Stimulated activated CD4-positive, alpha-beta T cell treated with anti-CD3 and anti-CD28 coated beads, Interleukin-15, amount 100 ng/mL, for 48 hours (primary cell): ENCODE measurements at places on chromosomes 4 and X.

GRCh38 chrX:17355976-17356375 lies 19.0 kb upstream of the NHS start:
- no peak for DNase-seq

DNA sequence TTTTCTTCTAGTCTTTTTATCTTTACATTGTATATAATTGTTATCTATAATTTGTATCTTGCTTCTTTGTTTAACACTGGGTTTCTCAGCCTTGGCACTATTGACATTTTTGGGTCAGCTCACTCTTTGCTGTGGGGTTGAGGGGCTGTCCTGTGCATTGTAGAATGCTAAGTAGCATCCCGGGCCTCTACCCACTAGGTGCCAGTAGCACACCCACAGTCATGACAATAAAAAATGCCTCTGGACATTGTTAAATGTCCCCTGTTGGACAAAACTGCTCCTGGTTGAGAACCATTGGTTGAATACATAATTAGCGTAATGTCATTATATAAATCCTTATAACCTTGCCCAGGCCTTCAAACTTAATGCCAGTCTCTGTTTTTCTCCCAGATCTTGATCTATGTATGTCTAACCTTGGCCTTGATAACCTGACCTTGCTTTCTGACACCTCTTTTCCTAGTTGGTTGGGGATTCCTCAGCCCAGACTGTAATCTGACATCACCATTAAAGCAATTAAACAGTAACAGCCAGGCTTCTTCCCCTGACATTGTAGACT lies 46.1 kb downstream of the DCX start:
- no peak for DNase-seq

DNA sequence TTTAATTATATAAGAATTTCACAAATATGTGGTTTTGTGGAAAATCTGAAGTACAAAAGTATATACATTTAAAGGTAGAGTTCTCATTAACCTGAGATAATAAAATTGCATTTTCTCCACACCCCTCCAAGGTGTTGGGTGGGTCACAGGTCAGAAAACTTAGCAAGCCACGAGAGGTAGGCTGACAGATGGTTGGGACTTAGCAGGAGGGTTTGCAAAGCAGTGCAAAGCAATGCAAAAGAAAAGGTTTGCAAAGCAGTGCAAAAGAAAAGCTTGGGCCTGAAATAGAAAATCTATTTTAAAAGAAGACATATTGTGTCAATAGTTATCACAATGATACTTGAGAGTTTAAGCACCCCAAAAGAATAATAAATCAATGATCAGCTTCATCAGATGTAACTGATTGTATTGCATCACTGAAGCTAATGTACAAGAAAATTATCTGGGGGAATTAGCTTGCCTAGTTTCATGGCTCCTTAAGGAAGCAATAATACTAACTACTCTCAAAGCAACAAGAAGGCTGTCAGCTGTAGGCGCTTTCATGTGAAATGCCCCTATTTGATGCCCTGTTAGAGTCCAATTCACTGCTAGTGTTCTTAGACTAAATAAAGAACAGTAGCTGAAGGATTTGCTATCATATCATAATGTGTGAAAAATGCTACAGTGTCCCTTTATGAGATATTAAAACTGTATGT lies 319.5 kb downstream of the KCNIP4 start:
- no peak for DNase-seq

DNA sequence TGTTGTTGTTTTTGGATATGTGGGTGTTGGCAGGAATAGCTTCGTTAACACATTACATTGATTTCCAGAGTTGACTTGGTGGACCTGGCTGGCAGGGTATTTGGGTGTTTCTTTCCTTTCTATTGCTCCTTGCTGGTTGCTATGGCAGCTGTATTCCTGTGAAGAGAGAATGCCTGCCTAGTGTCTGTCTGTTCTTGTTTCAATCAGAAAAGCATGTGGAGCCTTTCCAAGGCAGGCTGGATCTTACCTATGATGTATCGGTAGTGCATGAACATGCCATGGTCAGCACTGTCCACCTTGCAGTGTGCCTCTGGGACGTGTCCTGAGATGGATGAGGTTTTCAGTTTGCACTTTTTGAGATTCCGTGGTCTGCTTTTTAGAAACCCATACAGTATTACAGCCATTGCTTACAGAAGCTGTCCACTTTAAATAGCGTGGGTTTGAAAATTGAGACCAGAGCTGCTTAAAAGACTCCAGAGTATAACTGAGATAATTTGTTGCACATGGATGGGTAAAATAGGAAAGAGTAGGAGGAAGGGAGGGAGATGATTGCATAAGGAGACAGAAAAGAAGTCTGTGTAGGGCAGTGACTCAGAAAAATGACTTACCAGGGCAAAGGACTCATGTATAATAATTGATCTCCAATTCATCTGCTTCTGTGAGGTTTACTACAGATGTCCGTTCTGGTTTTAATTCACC lies 20.0 kb upstream of the AADAT start:
- no peak for DNase-seq

GRCh38 chr4:174177536-174177935 lies 105.9 kb downstream of the FBXO8 start:
- no peak for DNase-seq
